KBM-7 (cell line): ENCODE measurements at places on chromosomes 13 and 19.

- no peak for DNase-seq
These were observed 4.0 kb downstream of the MCF2L start for GRCh38 chr13:112972867-112973576.

DNA sequence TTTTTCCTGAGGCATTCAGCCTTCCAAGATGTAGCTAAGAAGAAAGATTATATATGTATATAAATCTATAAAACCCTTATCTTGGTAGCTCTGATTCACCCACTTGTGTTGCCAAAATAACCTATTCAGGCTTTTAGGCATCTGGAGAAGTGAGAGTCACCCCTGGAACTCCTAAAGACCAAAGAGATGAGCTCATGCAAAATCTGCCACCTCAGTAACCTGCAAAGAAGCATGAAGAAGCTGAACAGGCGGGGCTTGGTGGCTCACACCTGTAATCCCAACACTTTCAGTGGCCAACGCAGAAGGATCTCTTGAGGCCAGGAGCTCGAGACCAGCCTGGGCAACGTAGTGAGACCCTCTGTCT is 393.7 kb downstream of the FOXO1 start:
- DNase-seq, result no peak

DNA sequence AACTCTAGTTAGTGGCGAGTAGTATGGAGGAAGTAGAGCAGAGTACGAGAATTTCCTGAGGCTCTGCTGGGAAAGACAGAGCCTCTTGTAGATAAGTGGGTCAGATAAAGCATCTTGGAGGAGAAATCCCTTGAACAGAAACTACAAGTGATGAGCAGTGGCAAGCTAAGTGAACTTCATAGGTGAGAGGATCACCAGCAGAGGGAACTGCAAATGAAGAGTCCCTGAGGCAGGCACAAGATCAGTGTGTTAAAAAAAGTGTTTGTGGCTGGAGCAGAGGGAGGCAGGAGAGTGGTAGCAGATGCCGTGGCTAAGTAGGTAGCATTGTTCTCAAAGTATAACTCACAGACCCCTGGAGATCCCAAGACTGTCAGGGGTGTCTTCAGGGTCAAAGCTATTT is 437.6 kb downstream of the HS6ST3 start:
- no peak for DNase-seq

- no peak for DNase-seq
These were observed 53.9 kb upstream of the MTIF3 start for GRCh38 chr13:27504128-27504867.

DNA sequence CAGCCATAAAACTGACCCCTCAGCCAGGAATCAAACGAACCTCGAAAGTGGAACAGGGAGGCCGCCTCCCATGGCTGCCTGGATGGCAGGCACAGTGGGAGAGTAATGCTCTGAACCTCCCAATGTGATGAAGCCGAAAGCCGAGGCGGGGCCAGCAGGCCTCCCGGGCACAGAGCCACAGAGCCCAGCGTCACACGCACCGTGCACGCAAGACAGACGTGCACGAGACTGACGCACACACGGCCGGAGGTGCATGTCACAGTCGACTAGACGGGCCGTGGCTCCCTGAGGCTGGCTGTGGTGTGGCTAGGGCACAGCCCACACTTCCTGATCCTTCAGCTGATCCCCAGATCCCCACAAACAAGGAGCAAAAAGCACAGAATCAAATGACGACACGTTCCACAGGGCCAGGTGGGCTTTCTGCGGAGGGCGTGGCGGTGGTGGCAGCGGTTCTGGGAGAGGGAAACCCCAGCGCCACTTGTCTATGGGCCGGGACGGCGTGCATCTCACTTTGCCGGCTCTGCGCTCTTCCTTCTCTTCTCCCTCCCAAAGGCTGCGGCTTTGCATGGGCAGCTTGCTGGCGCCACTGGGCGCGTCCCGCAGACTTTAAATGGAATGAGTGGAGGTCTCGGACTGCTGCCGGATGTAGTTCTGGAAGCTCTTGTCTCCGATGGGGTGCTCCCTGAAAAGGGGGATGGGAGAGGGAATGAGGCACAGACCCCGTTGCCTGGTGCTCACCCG is 5.0 kb upstream of the C13orf46 start:
- no peak for DNase-seq

DNA sequence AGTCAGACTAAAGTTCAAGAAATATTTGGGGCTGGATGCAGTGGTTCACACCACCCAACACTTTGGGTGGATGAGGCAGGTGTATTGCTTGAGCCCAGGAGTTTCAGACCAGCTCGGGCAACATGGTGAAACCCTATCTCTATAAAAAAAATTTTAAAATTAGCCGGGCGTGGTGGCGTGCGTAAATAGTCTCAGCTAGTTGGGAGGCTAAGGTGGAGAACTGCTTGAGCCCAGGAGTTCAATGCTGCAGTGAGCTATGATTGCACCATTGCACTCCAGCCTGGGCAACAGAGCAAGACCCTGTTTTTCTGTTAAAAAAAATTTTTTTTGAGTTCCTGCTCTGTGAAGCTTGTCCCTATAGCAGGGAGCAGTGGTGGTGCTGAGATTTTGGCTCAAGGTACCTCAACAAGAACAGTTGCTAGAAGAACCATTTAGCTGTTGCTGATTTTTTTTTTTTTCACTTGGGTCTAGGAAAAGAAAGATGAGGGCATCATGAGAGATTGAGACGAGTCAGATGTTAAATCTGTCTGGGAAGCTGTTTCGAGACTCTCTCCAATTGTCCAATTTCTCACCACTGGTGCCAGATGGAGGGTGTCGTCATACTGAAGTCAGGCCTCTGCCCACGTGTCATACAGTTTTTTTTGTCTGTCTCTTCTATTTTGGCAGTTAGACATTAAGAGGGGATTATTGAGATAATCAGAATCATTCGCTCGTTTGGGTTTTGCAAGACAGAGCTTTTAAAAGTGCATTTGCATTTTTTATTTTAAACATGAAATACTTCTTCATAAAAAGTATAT is 3.7 kb downstream of the SLC25A42 start:
- DNase-seq, result no peak

DNA sequence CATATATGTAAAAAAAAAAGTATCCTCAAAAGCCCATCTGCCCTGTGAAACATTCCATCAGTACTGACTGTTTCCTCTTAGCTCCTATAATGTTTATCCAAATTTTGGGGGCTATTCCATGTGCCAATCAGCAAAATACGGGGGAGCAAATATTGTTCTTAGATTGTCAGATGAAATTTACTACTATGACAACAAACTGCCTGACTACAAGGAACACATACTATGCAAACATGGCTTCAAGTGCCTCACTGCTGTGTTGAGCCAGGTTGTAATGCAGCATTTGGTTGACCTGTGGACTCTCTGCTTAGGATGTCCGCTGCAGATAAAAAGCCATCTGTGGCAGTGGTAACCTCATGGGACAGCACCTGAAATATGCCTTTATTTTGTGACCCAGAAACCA is 98.2 kb upstream of the SCEL start:
- no peak for DNase-seq

- no peak for DNase-seq
These were observed 18.7 kb downstream of the PAF1 start for GRCh38 chr19:39372047-39372802.

DNA sequence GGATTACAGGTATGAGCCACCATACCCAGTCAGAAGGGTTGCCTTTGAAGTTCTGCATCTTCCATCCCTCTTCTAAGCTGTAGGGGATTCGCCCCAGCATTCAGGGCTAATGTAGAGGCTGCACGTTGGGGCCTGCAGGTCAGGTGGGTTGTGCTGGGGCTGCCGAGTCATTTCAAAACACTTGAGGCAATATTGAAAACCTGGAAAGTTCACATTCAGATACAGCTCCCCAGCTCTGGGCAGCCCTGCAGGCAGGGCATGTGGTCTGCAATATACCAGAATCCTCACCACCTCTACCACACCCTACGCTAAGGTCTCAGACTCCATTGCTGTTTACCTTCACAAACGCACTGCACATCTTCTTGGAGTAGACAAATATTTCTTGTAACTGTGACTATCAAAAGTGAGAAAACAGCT is 24.6 kb downstream of the CCNE1 start:
- no peak for DNase-seq

GRCh38 chr13:35478271-35479037 is 2.0 kb upstream of the MAB21L1 start:
- DNase-seq, result no peak

- no peak for DNase-seq
These were observed 216.2 kb downstream of the TUBA3C start for GRCh38 chr13:18965347-18965855.

- DNase-seq, result no peak
These were observed 14.6 kb downstream of the YIPF2 start for GRCh38 chr19:10913716-10914340.

- no peak for DNase-seq
These were observed 34.4 kb downstream of the DNAJC15 start for GRCh38 chr13:43057653-43058317.

- DNase-seq, result no peak
These were observed 17.4 kb downstream of the NMRK2 start for GRCh38 chr19:3949997-3950859.

GRCh38 chr19:33472691-33473652 is 48.6 kb downstream of the PEPD start:
- no peak for DNase-seq
